D341Med (cell line): ENCODE measurements at places on chromosomes 6 and 20.

GRCh38 chr6:146335336-146335735, 208.3 kb upstream of the RAB32 start:
- no peak for DNase-seq

DNA sequence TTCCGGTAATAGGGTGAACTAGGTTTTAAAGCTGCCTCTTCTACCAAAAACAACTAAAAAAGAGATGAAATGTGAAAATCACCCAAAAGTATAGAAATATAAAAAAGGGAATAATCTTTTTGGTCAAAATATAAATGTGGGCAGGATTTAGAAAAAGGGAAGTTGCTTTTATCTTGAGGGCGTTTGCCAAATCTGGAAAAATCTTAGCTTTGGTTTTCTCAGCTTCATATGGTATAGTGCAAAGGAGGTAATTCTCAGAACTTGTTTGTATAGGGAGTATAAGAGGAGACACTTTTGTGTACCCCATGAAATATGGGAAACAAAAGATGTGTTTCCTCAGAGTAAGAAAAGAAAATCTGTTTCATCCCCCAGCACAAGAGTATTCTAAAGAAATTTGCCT, 54.2 kb upstream of the TRIM26 start:
- DNase-seq = no peak

GRCh38 chr6:13413900-13414555, 73.4 kb downstream of the GFOD1 start:
- DNase-seq = no peak

- DNase-seq = no peak
Observed at GRCh38 chr6:169225887-169226286, 27.8 kb downstream of the THBS2 start.

DNA sequence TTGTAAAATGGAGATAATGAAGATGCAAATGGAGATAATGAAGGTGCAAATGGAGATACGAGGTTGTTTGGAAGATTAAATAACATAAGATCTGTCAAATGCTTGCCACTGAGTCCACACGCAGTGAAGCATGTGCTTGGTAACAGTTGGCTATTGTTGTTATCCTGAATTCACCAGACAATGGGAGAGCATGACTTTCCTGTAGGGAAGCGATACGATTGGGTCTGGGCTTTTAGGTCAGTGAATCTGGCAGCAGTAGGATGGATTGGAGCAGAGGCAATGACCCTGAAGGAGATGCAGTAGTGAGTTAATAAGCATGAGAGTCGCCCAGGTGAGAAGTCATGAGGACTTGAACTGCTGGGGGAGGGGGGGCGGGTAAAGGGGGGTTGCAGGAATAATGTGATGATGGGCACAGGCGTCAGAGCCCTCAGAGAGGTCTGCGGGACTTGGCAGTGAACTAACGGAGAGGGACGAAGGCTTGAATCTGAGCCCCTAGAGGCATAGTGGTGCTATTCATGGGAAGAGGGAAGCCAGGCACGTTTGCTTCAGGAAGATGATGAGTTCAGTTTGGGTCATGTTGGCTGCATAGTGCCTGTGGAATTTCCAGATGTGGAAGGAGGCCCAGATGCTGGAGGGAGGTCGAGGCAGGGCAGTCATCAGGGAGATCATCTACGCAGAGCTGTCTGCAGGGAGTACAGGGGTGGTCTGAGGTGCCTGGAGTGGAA, 55.4 kb downstream of the ZDHHC14 start:
- no peak for DNase-seq

GRCh38 chr6:7974938-7975763, 64.6 kb upstream of the TXNDC5 start:
- DNase-seq = no peak

DNA sequence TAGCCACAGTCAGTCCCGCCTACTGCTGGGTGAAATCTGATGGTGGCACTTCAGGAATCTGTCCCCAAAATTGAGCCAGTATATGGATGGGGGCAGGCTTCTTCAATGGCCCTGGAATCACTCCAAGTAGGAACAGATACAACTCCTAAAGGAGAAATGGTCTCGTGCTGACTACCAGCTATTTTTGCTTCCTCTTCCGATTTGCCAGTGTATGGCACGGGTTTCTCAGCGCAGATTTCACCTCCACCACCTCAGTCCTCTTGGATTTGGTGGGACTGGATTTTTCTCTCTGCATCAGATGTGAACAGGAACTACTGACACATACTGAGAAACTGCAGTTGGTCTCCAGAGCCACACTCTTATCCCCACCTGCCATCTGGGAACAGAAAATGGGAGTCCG, 27.2 kb downstream of the PNPLA1 start:
- DNase-seq = no peak

- no peak for DNase-seq
Observed at GRCh38 chr20:57166568-57167291, 99.7 kb downstream of the BMP7 start.

GRCh38 chr20:3047486-3048419, 1.9 kb downstream of the MRPS26 start:
- DNase-seq = no peak

DNA sequence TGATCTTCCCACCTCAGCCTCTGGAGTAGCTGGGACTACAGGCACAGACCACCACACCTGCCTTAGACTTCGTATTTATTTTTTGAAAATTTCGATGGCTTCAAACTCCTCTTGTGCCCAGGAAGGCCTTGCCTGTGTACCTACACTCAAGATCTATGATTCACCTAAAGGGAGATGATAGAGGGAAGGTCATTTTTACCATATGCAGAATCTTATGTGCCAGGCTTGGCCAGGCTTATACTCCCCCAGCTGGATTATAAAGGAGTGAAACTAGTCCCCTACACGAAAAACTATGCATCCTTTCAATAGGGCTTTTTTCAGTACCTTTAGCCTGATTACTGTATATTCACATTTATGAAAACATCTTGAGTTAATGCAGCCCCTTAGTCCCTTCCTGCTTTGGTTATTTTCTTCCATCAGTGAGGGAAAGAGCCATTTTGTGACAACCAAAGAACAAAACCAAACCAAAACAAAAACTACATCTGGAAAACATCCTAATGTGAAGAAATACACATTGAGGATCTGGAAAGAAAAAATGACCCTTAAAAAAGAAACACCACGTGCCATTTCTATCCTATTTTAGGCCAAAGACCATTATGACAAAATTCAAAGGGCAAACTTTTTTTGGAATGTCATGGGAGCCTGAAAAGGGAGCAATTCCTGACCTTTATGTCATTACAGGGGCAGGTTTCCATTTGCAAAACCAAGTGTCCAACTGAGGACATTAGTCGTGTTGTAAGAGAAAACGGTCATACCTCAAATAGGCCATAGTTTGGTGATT, 34.7 kb downstream of the RIPOR2 start:
- no peak for DNase-seq

DNA sequence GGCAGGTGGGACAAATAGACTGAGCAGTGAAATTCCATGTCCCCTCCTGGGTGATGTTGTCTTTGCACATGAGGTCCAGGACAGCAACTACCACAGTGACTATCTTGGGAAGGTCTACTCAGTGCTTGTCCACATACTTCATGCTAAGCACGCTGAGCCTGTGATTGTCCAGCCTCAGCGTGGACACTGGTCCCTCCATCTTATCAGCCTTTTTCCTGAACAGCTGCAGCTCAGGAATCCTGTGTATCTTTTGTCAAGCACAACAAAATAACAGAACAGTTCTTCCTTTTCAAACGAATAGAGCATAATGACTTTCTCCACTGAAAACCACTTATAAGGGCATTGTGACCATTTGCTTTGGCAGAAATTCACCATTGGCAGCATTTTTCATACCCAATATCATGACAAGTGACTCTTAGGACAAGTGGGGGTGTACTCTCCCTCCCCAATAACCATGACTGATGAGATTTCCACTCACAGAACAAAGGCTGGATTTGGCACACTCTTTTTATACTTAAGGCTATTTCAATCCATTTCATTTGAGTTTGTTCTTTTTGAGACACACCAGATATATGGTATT, 90.3 kb downstream of the FYN start:
- no peak for DNase-seq

DNA sequence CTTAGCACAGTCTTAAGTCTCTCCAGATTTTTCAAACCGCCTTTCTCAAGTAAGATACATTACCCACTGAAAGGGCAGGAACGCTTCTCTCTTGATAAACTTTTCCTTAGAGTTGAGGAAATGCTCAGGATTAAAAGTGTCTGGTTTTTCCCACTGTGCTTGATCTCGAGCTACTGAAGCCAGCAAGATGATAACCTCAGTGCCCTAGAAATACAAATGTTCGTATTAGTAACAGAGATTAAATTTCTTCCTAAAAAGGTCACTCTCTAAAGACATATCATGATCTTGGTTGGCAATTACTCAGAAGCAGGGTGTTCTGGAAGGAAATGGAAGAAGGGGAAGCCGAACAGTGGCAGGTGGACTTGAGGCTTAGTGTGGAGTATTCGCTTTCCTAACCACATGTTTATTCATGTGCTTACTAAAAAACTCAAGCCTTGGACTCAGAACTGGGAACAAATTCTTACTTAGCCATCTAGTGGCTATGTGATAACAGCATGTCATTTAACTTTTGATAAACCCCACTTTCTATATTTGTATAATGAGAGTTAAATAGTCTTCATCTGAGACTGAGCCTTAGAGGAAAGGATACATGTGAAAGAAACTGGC, 20.1 kb downstream of the C6orf141 start:
- no peak for DNase-seq

GRCh38 chr6:151647976-151648639, 154.3 kb downstream of the CCDC170 start:
- DNase-seq = peak; percentile 31

GRCh38 chr20:38599410-38599882, 2.2 kb upstream of the ARHGAP40 start:
- DNase-seq = no peak

DNA sequence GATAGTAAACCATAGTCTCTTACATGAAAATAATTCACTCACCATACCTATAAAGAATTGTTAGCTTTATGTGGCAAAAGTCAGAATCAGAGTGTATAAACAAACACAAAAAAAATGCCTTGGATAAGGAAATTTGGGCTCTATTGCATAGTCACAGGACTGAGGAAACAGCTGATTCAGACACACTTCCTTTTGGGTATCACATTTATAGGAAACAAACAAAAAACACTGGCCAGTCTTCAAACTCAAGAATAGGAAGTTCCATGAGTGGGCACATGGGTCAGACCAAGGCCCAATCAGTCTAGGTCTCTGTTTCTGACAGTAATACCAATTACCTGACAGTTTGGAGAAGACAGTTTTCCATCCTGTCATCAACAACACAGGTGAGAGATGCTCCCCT, 8.0 kb downstream of the SLC18B1 start:
- DNase-seq = no peak

DNA sequence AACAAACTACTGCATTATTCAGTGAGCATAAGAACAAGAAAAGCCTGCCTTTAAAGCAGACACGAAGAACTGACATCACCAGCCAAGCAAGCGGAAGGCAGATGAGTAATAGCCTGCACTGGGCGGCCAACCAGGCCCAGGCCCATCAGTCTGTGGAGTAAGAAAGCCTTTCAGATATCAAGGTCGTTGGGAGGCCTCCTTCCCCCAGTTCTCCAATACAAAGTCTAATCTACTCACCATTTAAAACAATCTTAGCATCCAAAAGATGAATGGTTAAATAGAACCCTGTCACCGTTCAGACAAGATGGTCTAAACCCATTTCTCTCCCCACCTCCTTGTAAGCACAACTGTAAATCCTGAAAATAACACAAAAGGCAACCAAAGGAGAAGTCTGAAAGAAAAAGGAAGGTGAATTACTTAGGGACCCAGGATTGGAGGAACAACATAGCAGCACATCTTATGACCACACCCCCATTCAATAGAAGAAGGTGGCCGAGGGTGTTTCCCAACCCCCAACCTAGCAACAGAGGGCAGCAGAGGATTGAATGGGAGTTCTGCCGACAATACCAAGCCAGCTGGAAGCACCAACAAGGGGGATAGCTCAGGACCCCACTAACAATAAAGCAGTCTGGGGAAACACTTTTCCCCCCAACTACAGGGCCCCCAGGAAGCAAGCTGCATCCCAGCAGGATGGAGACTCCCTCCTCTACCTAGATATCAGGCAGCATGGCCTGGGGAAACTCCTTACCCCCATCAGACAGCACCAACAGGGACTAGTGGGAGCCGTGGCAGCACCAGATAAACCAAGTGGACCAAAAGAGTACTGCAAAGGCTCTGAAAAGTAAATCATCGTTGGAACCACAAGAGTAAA, 67.9 kb downstream of the ZHX3 start:
- DNase-seq = peak; percentile 52

DNA sequence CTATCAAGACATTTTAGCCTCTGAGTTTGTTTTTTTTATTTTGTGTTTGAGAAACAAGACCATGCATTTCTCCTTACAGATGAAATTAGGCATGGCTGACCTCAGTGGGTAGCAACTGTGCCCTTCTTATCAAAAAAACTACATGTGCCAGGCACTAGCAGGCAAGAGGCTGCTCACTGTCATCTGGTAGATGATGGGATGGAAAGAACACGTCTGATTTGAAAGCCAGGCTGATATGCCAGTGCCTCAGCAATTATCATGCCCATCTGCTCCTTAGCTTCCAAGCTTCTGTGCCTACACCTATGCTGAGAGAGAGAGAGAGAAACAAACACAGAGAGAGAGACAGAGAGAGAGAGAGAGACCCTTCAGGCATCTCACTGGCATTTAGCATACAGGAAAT, 149.9 kb downstream of the C6orf118 start:
- DNase-seq = peak; percentile 35

- no peak for DNase-seq
Observed at GRCh38 chr6:155115893-155116570, 120.9 kb downstream of the TIAM2 start.

GRCh38 chr20:59587570-59587969, 16.8 kb upstream of the PHACTR3 start:
- no peak for DNase-seq

DNA sequence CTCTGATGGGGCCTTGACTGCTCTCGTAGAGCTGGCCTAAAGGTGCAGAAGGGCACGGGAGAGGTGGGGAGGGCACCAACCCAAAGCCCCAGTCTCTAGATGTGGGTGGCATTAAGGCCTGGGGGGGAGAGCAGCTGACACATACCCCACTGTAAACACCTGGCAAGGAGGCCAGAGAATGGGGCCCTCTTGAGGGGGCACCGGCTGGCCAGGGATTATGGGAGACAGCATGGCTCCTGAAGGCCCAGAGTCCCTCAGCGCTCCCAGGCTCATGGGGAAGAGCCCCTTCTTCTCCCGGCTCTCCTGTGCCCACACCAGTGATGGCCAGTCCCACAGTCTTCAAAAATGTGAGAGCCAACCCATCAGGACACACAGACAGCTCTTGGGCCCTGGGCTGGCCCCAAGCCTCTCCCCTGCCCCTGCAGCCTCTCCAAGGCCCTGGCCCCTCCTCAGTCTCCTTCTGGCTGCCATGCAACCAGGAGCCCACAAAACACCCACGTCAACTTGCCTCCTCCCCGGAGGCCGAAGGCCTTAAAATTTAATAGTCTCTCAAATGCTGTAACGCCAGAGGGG, 58.2 kb upstream of the FOXP4 start:
- no peak for DNase-seq

DNA sequence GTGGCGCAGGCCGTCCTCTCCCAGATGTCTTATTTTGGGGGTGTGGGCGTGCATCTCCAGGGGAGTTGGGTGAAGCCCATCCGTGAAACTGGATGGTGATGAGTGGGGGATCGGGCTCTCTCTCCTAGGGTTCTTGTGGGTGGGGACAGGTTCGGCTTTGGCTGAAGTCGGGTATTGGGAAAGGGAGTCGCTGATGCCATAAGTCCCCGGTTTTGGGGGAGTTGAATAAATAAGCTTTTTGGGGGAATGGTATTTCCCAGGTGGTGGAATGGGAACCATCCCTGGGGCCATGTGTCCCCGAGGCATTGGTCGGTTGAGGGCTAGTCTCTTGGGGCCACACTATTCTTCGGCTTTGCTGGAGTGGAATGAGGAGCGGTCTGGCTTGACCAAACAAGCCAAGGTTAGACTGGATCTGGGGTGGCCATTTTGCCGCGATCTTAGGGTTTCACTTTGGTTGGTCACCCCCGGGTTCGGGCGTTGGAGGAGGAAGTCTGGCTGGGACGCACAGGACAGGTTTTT, 481 bp downstream of the ZNF133 start:
- no peak for DNase-seq
